ENCODE measurements at places on chromosomes 6 and 20. TPM values are rescaled to one million over a fixed set of nuclear protein-coding genes. Genes with fewer than 3 reads are reported as not detected.

GINM1 gene
- 54.2 TPM for total RNA-seq

LY6G6D gene
- total RNA-seq: not detected

RIN2 gene
- total RNA-seq: 73.6 TPM

- DNase-seq: no peak
These were observed 19.5 kb upstream of the ASXL1 start for GRCh38 chr20:32338665-32339064.

DNA sequence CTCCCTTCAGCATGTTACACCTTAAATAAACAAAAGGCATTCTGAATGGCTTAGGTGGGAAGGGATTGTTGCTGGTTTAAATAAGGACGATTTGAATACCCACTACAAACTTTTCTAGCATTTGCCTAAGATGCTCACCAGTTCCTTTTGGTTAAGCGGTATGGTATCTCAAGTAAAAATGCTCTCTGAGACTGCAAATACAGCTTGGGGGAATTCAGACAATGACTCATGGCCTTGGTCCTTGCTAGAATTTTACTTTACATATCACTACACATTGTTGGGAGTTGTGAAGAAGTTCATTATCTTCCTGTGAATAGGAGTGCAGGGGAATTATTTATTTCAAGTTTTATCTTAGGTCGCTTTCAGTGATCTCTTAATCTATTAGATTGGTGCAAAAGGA is 670.7 kb downstream of the UTRN start:
- peak; percentile 22 for DNase-seq

All from LHCN-M2 (cell line).